ENCODE measurements at places on chromosomes 1 and 21.

GRCh38 chr1:58927722-58928085 is 143.9 kb upstream of the JUN start:
- DNase-seq: no peak

GRCh38 chr1:60835649-60836048 is 246.7 kb upstream of the NFIA start:
- DNase-seq: no peak

GRCh38 chr1:171206204-171206977 is 21.3 kb downstream of the FMO2 start:
- DNase-seq: no peak

DNA sequence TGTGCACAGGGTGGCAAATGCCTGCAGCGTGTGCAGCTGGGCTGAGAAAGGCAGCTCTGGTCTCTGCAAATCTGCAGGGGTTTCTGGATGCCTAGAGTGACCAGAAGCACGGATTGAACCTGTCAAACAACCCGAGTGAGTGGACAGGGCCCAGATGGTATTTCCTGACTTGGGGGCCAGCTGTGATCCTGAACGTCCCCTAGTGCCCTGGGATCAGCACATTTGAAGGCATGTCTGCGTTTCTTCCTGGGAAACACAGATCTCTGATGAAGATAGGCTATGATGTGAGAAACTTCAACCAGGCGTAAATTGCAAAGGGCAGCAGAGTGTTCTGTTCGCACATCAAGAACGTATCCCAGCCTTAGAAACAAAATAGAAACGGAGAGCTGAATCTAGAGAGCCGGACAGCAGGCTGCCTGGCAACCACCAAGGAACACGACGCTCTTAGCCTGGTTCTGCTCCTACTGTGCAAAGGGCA is 163.1 kb downstream of the KCNJ6 start:
- no peak for DNase-seq

GRCh38 chr1:67439277-67440029 is 9.3 kb upstream of the SERBP1 start:
- DNase-seq: no peak

DNA sequence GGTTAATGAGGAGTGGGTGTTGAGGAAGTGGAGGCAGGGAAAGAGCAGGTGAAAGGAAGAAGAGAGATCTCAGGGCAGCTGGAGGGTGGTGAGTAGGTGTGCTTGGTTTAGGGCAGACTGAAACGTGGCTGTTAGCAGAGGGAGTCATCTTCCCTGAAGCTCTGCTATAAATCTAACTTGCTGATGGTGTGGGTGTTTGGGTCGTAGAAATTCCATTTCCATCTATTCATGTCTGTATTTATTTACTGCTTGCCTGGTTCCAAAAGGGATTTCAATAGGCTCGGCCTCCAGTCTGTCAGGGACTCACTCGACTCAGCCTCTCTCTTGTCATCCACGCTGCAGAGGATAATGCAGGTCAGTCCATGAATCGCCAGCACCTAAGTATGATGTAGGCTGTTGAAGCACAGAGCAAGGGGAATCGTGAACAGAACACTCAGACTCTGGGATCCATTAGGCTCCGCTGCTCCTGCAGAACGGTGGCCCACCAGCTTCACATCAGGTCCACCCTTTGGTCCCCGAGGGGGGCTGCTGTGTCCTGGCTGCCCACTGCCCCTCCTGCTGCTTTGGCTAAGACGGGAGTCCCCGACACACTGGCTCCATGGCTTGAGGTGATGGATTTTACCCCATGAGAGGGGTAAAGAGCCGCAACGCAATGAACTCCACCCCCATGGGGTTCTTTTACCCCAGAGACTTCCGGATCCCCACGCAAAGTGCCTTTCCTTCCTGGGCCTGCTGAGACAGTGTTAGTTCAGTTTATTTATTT is 156.2 kb downstream of the RHOU start:
- no peak for DNase-seq

- DNase-seq: no peak
Observed at GRCh38 chr1:171984850-171985485, 143.7 kb downstream of the DNM3 start.

DNA sequence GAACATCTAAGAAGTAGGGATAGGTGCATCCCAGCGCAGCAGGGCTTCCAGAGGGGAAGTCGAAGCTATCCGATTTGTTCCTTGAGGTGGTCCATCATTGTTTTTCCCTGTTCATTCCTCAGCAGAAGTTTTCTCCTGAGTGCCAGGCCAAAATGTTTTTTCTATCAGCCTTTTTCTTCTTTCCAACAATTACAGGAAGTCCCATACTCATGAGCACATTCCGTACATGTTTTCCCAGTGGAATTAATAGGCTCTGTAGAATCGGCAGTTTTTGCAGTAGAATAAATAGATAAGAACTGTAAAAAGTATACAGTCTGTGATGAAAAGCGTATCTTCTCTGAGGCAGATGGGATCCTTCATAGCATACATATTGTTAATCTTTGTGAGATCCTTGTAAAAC is 24.8 kb downstream of the CD101 start:
- no peak for DNase-seq

- DNase-seq: no peak
Observed at GRCh38 chr1:89757532-89757931, 63.3 kb upstream of the LRRC8D start.

- no peak for DNase-seq
Observed at GRCh38 chr1:110118636-110119396, 6.6 kb downstream of the UBL4B start.

GRCh38 chr1:1430992-1431844 is 4.3 kb upstream of the VWA1 start:
- no peak for DNase-seq

DNA sequence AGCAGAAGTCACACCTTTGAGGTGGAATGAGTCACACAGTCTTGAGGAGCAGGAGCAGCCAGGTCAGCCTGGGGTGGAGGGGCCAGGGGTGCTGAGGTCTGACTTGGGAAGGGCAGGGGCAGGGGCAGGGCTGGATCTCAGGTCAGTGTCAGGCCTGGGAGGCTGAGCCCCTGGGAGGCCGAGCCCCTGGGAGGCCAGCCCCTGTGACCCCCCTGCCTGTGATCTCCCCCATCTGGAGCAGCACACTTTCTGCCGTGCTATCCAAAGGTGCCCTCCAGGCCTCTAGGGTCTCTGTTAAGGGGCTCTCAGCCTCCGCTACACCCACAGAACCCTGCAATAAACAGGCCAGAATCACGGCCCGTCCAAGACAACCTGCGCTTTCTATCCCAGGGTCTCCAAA is 36.9 kb upstream of the AJAP1 start:
- DNase-seq: no peak

GRCh38 chr1:115949156-115949555 is 27.2 kb upstream of the SLC22A15 start:
- DNase-seq: no peak

DNA sequence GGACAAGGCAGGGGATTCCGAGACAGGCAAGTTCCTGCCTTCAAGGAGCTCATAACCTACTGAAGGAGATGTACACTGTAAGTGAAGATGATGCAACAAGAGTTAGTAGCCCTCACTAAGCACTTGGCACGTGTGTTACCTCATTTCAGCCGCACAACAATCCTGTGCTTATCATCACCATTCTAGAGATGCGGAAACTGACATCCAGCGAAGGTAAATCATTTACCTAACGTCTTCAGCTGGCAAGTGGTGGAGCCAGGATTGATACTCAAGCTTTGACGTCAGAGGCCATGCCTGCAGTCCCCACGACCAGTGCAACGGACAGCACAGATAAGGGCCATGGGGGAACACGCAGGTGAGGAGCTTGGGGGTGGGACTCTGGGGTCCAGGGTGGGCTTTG is 2.9 kb upstream of the UBXN10 start:
- no peak for DNase-seq
